Activated CD4-positive, alpha-beta T cell treated with anti-CD3 and anti-CD28 coated beads, Interleukin-2, amount 10 ng/mL, durations not matched to agents 7 days and 5 days (primary cell): ENCODE measurements at places on chromosomes 12 and 14.
A peak's percentile ranks its signal among the peaks of the same experiment; 100 is the strongest.

DNA sequence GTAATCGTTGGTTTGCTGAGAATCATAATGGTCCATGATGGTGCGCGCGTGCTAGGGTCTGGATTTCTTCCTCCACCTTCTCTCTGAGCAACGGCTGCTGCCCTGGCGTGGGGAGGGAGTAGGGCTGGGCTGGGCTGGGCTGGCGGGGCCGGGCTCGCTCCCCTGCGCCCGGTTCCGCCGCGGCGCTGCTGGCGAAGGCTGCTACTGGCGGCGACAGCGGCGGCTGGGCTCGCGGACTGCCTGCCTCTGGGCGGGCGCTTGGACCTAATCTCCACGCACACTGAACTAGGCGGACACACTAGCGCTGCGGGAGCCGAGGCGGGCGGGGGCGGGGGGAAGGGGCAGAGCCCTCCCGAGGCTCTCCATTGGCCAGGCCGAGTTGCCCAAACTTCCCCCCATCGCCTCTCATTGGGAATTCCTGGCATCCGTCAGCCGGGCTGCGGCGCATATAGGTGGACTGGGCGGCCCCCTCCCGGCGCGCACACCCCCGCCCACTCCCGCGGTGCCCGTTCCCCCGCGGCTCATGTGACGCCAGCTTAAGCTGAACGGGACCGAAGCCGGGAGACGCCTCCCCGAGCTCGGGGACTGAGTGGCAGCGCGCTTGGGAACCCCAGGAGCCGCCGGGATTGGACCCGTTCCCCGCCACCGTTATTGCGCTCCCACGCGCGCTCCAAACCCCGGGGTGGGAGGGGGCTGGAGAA is at the start of gene ACTN1:
TSS of gene ACTN1 (minus strand) at position 282 of the 701 bp plus-strand sequence. CDS start at position 36, 246 bp downstream.
- DNase-seq = peak; percentile 42

GRCh38 chr12:80018119-80018518 is 81.2 kb upstream of the OTOGL start:
- no peak for DNase-seq

- DNase-seq = no peak
Measured at GRCh38 chr12:101653030-101653429, 44.4 kb upstream of the CHPT1 start.

GRCh38 chr12:108112832-108113556 is 16.1 kb upstream of the WSCD2 start:
- no peak for DNase-seq

- DNase-seq = no peak
Measured at GRCh38 chr14:69648480-69649451, 37.4 kb downstream of the SUSD6 start.
